CD4-positive, alpha-beta T cell treated with Interleukin-4 for 4 hours (primary cell): ENCODE measurements at places on chromosomes 4 and X.

DNA sequence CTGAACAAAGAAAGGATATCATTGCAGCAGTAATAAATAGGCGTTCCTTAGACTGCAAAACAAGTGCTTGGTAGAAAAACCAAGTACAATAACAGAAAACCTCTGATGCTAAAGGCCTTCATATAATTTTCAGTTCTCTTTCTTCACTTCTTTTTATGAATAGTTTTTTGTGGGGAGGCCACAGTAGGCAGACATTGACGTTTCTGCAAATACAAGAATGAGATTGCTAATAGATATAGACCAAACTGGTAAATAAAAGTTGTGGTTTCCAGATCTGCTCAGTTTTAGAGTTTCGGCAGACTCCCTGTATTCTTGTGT, 57.0 kb upstream of the RAP1GDS1 start:
- no peak for DNase-seq

- no peak for DNase-seq
Measured at GRCh38 chrX:24485976-24486680, 21.0 kb downstream of the PDK3 start.

- DNase-seq: no peak
Measured at GRCh38 chr4:151324752-151325110, 674 bp downstream of the SH3D19 start.

GRCh38 chr4:111879539-111879938, 265.7 kb upstream of the FAM241A start:
- DNase-seq: no peak

DNA sequence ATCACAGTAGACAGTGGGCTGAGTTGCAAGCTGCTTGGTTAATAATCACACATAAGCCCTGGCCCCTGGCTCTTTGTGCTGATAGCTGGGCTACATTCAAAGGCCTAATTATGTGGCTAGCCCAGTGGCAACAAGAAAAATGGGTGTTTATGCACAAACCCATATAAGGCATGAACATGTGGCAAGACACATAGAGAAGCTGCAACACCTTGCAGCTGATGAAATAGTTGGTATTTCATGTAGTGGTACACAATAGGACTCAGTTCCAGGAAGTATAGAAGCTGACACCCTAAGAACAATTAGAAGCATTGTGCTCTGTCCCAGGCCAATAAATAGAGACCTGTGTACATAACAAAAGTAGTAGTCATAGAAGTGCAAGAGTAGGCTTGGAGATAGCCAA, 14.6 kb upstream of the ZNF630 start:
- no peak for DNase-seq
